HCT116 (cell line): ENCODE measurements at places on chromosomes 12 and 14.
A peak's percentile ranks its signal among the peaks of the same experiment; 100 is the strongest.

DNA sequence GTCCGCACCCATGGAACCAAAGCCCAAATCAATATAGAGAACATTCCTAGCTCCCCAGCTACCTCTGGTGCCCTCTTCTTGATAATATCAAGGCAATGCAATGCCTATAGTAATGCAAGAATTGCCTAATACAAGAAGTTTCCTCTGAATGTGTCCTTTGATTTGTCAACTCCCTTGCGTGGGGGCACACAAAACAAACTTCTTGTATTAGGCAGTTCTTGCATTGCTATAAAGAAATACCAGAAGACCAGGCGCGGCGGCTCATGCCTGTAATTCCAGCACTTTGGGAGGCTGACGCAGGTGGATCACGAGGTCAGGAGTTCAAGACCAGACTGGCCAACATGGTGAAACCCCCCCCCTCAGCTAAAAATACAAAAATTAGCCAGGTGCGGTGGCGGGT is 10.4 kb upstream of the ITPK1 start:
- no peak for DNase-seq

GRCh38 chr12:19030603-19031002 is 98.9 kb upstream of the PLEKHA5 start:
- DNase-seq: no peak

DNA sequence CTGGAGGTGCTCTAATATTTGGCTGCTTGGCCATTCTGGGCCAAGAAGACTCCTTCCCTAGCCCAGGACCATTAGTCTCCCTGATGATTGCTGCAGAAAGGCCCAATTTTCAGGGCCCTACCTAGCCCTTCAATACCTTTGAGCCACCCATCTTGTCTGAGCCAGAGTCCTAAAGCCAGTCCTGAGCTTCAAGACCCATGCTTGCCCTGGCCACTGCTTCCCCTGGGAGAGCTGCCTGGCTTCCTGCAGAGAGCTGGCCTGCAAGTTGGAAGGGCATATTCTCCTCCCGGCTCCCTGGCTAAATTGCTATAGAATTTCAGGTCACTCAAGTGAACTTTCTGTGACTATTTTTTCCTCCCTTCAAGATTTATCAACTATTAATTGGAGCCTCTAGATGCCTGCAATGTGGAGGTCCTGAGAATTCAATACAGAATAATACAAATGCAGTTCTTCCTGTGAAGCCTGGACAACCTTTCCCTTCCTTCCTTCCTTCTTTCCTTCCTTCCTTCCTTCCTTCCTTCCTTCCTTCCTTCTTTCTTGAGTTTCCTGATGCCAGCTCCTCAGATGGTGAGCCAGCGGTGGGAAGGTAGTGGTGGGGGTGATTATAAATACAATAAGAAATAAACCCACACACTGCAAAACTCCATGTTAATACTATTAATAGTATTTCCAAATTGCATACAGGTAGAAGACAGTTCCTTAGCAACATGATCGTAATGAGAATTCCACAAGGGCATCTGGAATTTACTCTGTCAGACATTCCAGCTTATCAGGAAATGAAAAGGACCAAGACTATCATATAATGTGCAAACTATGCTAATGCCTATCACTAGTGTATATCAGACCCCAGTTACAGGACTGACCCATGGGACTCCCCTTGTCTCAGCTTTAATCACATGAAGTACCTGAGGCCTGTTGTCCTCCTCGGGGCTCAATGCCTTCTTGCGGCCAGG is 108.1 kb downstream of the ZFP36L1 start:
- DNase-seq: no peak

GRCh38 chr12:28578833-28579252 is 388.6 kb downstream of the CCDC91 start:
- DNase-seq: no peak

DNA sequence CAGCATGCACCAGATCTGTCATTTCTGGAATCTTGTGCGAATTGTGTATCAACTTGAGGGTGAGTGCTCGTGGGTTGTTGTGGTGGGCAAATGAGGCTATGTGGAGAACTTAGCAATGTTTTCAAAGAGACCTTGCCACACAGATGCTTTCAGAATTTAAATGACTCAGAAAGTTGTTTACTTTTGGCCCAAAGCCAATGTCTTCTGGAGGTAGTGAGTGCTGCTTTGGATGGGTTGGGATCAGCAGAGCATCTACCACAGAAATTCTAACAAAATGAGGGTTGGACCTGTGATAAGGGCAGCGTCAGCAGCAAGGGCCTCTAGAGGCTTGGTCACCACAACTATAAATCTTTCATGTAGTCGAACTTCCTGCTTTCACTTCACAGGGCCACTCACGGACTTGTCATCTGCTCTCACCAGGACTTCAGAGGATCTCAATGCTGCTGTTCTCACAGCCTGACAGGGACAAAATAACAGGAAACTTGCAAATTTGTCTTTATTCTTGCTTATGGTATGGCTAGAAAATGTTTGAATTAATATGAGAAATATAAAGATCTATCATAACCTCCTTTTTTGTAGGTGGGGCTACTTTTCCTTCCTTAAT is 111.4 kb downstream of the DACT1 start:
- peak; percentile 76 for DNase-seq

DNA sequence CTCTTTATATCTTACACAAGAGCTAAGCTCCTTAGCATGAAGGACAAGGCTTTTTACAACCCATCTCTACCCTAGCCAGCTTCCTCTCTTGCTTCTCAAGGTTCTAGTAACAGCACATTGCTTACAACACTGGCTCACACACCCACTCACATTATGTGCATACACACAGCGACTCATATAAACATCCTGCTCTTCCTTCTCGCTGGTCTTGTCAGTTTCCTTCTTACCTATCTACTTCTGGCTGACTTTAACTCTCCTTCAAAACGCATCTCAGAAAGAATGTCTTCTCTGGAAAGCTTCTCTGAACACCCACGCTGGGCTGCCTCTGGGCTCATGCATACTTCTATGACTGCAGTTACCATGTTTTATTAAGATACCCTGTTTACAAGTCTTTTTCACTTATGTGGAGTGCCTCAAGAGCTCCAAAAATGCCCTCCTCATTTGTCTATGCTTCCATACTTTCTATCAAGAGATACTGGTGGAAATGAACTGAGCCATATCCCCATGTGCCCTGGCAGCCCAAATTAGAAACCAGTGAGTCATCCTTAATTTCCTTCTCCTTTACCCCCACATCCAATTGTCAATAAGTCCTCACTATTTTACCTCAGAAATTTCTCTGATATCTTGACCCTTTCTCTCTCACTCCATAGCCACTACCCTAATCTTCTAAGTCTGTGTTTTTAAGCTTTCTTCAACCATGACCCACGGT is 126.9 kb upstream of the KRAS start:
- DNase-seq: no peak

- no peak for DNase-seq
These were observed 18.8 kb upstream of the FLVCR2 start for GRCh38 chr14:75559451-75560222.

DNA sequence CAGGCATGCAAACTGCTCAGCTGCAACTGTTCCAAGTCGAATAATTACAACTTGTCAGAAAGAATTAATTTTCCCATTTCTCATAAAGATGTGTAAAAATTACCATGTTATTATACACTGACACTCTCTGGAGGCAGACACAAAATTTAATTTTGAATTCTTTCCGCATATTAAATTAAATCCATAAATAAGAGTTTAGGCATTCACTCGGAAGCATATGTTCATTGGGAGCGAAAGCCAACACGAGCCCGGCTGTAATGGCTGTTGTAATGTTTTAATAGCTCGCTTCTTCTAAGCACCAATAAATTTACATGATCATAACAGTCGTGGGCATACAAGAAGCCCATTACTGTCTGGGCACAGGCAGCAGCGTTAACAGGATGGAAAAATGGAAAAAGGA is 189.6 kb upstream of the SOX5 start:
- DNase-seq: no peak

DNA sequence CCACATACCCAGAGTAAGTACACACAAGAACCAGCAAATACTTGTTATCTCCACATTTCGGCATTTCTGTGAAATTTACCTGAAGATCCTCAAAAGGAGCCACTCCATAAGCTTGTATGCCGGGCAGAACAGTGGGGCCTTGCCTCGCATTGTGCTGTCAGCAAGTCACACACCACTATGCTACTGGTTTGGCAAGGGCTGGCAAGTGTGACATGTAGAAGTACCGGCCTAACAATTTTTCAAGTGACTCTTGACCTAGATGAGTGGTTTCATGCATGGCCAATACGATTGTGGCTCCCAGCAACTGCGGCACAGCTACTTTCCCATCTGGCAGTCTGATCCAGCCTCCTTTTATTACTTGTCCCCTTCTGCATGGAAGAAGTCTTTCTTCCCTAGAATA is 69.8 kb downstream of the GAS2L3 start:
- no peak for DNase-seq

DNA sequence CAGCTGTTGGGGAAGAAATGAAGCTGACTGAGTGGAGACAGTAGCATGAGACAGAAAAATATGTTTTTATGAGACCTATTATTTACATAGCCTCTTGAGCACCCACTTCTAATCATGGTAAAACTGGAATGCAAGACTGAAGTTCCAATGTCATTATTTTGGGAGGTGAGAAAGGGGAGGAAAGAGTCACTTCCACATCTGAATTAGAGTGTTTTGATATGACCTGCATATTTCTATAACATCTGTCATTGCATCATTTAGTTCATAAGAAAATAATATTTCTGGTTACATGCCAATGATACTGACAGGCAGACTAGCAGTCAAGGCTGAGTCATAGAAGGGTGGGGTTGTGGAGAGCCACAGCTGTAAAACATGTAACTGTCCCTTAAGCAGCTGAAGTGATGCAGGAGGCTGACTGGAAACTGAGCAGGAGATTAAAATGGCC is 26.7 kb downstream of the NTN4 start:
- peak; percentile 52 for DNase-seq

GRCh38 chr12:133256321-133256720 is 20.6 kb upstream of the ANHX start:
- DNase-seq: no peak

GRCh38 chr12:98002887-98003493 is 512.4 kb upstream of the TMPO start:
- peak; percentile 39 for DNase-seq

GRCh38 chr12:117552971-117553370 is 191.5 kb upstream of the NOS1 start:
- DNase-seq: no peak

GRCh38 chr12:79121486-79121885 is 256.9 kb downstream of the SYT1 start:
- peak; percentile 4 for DNase-seq

GRCh38 chr14:67060546-67060945 is 128.7 kb upstream of the GARIN2 start:
- DNase-seq: no peak

- DNase-seq: no peak
These were observed 30.2 kb upstream of the SRGAP1 start for GRCh38 chr12:63814146-63814772.

DNA sequence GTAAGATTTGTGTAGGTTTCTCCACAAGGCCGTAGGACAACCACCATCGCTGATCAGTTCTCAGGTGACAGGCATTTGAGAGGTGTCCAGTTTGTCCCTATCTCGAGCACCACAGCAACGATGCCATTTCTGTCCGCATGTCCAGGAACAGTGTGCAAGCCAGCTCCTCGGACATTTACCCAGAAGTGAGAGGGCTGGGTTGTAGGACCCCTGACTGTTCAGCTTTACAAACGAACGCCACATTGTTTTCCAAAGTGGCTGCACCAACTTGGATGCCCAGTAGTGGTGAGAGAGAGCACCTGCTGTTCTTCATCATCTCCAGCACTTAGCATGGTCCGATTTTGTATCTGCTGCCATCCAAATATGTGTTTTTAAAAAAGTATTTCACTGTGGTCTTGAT is 38.6 kb downstream of the CYP46A1 start:
- no peak for DNase-seq

DNA sequence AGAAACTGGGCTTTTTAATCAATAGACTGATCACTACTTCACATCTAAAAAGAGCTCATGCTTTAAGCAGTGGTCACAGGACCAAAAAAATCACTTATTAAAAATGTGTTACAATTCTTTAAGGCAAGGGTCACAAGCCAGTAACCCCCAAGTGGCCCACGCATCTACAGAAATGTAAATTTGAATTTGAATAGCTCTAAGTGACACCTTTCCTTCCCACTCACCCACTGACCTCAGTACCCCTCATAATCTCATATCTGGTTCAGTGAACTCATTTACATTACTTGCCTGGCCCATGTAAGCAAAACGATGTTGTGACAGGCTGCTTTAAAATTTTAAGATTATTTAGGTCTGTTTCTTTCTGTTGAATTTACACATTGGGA is 27.4 kb downstream of the NELL2 start:
- DNase-seq: no peak

DNA sequence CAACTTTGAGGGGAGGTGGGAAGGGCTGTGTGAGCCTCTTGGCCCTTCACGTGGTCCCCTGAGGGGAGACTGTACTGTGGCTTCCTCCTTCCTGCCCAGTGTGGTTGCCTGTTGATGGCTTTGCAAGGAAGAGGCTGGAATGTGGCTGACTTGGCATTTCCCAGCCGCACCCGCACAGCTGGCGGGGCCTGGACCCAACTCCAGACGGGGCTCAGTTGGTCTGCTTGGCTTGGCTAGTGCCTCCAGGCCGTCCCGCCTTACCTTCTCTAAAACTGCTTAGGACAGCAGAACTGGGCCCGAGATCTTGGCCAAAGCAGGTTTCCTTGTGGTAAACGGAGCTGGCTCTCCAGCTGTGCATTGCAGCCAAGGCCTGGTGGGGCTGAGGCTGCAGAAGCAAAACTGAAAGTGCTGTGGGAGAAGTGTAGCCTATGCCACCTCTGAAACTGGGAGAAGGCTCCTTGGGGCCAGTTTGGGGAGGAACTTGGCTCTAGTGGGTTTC is 139.5 kb downstream of the SMOC1 start:
- no peak for DNase-seq

DNA sequence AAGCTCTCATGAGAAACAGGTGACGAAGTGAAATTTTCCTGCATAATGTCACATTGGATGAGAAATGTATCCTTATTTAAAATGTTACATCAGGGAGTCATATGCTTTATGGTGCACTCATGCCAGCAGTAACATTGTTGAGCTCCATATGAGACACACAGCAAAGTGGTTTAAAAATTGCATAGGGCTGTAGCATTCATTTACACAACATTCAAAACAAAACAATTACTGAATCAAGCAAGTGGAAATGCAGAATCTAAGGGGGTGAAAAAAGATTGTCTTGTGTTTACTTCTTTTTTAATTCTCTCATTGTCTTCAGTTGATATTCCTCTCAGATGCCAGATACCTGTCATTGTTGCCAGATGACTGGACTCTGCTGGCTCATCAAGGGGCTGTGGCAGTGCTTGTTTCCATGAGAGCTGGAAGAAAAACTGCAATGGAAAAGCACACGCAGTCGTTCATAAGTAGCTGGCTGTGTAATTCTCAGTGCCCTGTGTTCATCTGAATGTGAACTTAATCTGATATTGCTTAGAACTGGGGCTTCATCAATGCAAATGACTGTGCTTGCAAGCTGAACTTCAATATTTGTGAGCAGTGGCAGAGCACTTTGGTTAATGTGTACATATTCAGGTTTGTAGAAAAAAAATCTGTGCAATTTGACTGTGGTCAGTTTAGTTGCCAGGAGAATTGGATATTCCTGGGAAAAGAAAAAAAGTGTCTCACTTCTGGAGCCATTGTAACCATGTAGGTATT is 305.6 kb downstream of the RAD51B start:
- DNase-seq: no peak
